Karpas-422 (cell line): ENCODE measurements at places on chromosomes 16 and 17. TPM values are rescaled to one million over a fixed set of nuclear protein-coding genes. Genes with fewer than 3 reads are reported as not detected.
A peak's percentile ranks its signal among the peaks of the same experiment; 100 is the strongest.

DNA sequence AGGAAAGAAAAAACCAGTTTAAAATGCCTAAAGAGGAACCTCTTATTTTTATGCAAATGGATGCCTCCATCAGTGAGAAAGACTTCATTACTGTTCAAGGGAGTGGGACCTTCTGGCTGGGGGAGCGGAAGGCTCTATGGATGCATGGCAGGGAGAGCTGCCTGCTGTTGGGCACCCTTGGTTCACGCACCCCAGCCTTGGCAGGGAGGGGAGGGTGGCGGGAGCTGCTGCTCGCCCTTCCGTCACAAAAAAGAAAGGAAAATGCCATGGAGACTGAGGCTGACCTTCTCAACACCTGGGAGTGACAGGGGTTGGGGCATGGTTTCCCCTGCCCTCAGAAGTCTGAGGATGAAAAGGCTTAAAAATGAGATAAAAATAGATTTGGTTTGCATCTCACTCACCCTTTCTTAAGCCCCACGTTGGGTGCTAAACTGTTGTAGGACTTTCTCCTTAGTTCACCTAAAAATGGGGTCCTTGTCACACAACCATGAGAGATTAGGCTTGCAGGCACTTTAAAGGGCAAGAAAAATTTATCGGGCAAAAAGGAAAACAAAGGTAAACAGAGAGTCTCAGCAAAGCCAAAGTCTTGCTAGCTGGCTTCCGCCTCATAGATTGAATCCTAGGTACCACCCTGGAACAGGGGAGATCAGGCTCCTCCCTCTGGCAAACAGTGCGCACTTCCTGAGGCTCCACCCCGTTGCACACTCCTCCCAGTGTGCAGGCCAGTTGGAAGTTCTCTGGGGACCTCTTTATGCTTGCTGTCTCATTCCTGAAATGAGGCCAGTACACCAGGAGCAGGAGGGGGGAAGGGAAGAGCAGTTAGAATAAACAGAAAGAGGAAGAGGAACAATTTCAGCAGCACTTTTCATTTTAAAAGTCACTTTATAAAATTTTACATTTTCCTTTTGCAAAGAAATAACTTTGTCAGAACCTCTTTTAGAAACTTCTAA, 31.6 kb downstream of the PHKB start:
- peak; percentile 94 for DNase-seq
- peak overlapping the region; percentile 99 for H3K27ac ChIP-seq
- peak overlapping the region; percentile 65 for H3K4me3 ChIP-seq
- peaks cover 50% of the 10 kb centered on the region for H3K4me1 ChIP-seq
- H3K36me3 ChIP-seq, result peaks cover 18% of the 10 kb centered on the region; the same call in 1 of the 2 replicates
- no peaks in the 10 kb centered on the region for H3K27me3 ChIP-seq

TNRC6C gene
- total RNA-seq, result not detected in 2 replicates

- peaks cover 38% of the 10 kb centered on the region for H3K4me1 ChIP-seq
- no peak for DNase-seq
- H3K36me3 ChIP-seq, result no peaks in the 10 kb centered on the region
- peak overlapping the region; percentile 70 for H3K4me3 ChIP-seq
Measured at GRCh38 chr17:4634976-4635375, 6.5 kb downstream of the ALOX15 start.

DNA sequence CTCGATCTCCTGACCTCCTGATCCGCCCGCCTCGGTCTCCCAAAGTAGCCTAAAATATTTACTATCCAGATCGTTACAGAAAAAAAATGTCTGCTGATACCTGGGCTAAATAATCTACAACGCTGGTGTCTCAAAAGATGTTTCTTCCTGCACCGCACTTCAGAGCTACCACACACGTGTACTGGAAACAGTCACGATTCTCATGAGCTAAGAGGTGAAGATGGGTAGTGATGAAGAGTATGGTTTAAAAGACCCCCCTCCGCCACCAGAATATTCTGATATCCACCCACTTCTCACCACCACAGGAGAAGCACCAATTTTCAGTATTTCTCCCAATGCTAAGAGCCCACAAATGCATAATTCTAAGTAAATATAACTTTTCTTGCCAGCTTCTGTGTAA, 50.2 kb downstream of the SMG6 start:
- no peaks in the 10 kb centered on the region for H3K4me1 ChIP-seq
- no peak overlapping the region for H3K4me3 ChIP-seq
- H3K27me3 ChIP-seq, result no peaks in the 10 kb centered on the region
- no peak overlapping the region for H3K27ac ChIP-seq
- H3K36me3 ChIP-seq, result no peaks in the 10 kb centered on the region

KRTAP16-1 gene
- total RNA-seq, result not detected in 2 replicates

DNA sequence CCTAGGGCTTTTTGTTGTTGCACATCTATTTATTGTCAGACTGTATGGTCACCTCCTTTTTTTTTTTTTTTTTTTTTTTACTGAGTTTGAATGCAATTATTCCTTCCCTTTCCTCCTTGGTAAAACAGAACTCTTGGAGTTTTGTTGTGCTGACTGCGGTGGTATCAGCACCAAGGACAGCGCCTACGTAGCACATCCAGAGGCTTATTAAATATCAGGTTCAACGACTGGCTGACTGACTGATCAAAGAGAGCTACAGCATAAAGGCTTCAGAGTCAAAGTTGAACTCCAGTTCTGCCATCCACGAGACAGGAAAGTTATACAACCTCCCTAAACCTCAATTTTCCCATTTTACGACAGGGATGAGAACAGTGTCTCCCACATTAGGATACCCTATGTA, 86.1 kb upstream of the RBFOX1 start:
- H3K27me3 ChIP-seq, result no peaks in the 10 kb centered on the region
- H3K4me1 ChIP-seq, result no peaks in the 10 kb centered on the region
- no peak overlapping the region for H3K4me3 ChIP-seq
- H3K36me3 ChIP-seq, result no peaks in the 10 kb centered on the region
- no peak overlapping the region for H3K27ac ChIP-seq
